Gastrocnemius medialis (tissue), 4 donors: ENCODE measurements at places on chromosomes 16 and 17. TPM values are rescaled to one million over a fixed set of nuclear protein-coding genes. Genes with fewer than 3 reads are reported as not detected.

Gene CLEC19A
- not detected for total RNA-seq

Gene SCARF1
- 15.1 TPM for total RNA-seq

Gene MYH1
- 1,660 TPM for total RNA-seq

- DNase-seq: no peak
These were observed 6.6 kb upstream of the PIK3R6 start for GRCh38 chr17:8873801-8874715.

GRCh38 chr16:78317564-78318240 is 218.2 kb downstream of the WWOX start:
- DNase-seq: no peak

GRCh38 chr17:64063088-64063487 is 42.7 kb upstream of the ICAM2 start:
- DNase-seq: no peak

- DNase-seq: no peak
These were observed 53.5 kb upstream of the INTS2 start for GRCh38 chr17:61981323-61981722.
